ENCODE measurements at places on chromosomes 3 and 15. TPM values are rescaled to one million over a fixed set of nuclear protein-coding genes. Genes with fewer than 3 reads are reported as not detected.

GRCh38 chr3:122977746-122978466, 49.7 kb downstream of the SEMA5B start:
- DNase-seq: no peak

LRRC31 gene
- 0.37 TPM for polyA plus RNA-seq

SNX4 gene
- 75.9 TPM for polyA plus RNA-seq

IQCF5 gene
- not detected for polyA plus RNA-seq

DNA sequence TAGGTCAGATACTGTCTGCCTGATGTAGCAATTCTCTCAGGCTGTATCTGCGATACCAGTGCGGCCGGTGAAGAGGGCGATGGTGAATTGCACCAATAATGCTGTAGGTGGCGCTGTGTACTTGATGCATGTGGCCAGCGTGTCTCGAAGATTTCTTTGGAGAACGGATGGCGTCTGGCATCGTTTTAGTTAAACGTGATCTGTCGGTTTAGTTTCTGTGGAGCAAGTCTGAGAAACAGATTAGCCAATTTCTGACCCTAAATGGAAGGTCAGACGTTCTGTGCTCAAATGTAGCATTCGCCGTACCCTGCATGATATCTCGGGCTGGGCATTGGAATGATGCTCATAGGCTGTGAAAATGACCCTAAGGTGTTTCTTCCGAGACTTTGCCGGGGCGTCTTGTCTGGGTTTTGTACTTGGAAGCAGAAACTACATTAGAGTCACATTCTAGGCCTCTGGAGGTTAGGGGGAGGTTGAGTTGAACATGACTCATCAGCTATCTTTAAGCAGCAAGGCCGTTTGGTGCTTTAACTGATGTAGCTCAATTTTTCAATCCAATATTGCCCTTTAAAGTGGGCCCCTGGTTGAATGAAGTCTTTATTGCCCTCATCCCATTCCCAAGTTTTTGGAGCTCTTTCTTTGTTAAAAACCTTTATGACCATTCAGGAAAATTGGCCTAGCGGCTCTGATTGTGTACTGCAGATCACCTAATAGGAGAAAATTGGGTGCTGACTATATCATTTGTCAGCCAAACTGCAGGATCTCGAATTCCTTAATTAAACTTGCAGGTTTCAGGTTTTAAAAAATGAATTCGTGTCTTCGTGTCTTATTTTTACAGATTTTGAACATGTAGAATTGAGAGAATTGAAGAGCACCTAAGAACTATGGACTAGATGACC, 80.0 kb downstream of the SQOR start:
- DNase-seq: peak; percentile 42

GRCh38 chr3:30135190-30135589, 471.2 kb upstream of the TGFBR2 start:
- DNase-seq: no peak

Data from right renal cortex interstitium (tissue), 3 donors.